ENCODE measurements at places on chromosomes 16 and 17.

- DNase-seq: no peak
Measured at GRCh38 chr17:6066183-6066948, 3.8 kb upstream of the WSCD1 start.

- DNase-seq: no peak
Measured at GRCh38 chr16:84467256-84467655, 37.2 kb downstream of the MEAK7 start.

DNA sequence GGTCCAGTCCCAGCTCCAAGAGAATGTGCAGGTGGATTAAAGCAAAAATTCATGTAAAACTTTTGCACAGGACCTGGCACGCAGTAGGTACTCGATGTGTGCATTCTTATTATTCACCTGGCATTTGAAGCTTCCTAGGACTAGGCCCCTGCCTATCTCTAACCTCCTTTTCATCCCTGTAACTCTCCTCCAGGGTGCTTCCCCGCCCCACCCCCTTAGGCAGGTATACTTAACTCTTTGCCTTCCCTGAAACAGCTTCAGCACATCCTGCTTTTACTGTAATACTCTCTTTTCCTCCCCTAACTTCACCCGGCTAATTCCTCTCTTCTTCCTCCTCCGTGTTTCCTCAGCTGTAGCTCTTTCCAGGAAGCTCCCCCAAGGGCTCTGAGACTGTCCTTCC, 54.8 kb downstream of the CDK5R1 start:
- DNase-seq: no peak

- no peak for DNase-seq
Measured at GRCh38 chr17:44967026-44967906, 837 bp downstream of the C1QL1 start.
